NCI-H1048 (cell line): ENCODE measurements at places on chromosomes 6 and 20.

- DNase-seq: no peak
These were observed 312.0 kb downstream of the ZFAND3 start for GRCh38 chr6:38131527-38131965.

DNA sequence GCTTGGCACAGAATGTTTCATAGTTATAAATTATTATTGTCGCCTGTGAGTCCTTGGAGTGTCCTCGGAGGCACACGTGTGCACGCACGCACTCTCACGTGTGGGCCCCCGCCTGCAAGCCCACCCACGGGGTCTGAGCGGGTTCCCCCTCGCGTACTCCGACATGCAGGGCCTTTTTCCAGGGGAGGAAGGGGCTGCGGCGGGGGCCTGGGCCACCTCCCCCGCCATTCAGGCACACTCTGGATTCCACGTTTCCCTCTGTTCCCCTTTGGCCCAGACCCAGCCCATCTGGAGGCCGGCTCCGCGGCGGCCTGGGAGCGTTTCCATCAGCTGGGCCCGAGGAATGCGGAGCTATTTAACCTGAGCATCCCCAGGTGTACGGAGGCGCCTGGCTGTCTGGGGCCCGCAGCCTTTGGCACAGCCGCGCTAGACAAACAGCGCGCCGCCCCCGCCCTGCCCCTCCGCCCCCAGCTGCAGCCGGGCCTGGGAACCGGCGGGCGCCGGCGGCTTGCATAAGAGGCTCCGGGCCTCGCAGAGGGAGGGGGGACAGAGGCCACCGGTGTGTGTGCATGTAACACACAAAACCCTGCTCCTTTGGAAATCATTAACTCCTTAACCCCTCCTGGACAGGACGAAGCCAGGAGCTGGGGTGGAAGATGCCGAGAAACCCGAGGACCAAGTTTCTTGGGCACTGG is 3.3 kb downstream of the ID1 start:
- DNase-seq: peak; percentile 89

GRCh38 chr6:70592391-70593117 is 25.8 kb downstream of the SDHAF4 start:
- no peak for DNase-seq

GRCh38 chr20:34689486-34689885 is 12.6 kb upstream of the PIGU start:
- no peak for DNase-seq

DNA sequence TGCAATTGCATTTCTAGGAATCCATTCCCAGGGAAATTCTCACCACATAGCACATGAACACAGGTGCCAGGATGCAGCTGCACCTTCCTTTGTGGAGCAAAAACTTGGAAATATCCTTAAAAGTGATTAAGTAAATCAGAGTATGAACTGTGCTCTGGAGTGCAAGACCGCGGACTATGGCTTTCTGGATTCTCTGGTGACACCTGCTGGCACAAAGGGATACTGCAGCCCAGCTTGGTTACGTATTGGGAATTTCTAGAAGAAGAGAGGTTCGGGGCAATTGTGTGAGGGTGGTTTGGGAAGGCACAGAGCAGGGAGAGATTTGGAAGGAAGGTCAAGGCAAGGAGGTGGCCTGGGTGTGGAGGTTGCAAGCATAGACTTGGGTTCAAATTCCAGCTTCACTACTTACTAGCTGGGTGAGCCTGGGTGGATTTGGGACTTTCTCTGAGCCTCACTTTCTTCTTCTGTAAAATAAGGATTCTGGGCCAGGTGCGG is 15.9 kb upstream of the PEDS1 start:
- DNase-seq: no peak

- DNase-seq: no peak
These were observed 9.4 kb upstream of the MROH8 start for GRCh38 chr20:37188787-37189186.
